ENCODE measurements at places on chromosomes 6 and 20.

DNA sequence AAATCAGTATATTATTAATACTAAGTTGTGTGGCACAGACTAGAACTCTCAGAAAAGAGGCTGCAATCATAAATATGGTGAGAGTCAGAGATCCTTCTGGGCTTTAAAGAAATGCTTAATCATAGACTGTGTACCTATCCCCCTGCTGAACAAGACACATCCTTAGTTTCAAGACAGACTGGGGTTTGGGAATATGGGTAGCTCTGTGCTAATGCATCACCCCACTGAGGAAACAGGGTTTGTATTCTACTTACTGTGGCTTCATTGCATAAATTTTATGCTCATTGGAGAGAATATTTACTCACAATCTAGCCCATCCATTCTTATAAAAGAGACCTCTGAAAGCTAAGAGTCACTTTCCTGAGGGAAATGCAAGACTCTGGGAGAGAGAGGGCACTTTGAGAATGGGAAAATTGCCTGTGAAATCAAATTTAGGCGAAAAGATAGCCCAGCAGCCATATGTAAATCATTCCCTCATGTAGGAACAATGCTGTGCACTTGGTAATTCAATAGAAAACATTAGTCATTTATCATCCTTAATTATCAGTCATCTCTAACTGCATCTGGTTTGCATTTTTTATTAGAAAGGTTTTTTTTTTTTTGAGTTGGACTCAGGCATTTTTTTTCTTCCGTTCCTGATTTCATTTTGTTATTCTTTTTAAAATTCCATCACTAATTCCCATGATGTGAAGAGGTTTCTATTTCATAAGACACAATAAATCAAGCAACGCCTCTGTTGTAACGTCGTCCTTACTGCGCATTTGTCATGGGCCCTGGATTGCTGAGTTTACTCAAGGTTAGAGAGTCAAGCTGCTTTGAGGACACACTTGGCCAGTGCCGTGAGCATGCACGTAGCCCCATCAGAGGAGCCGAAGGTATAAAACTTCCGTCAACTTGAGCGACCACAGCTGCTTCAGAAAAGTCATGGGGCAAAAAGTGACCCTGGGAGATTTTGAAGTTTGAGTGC lies 91.8 kb downstream of the TRMT11 start:
- no peak for DNase-seq

DNA sequence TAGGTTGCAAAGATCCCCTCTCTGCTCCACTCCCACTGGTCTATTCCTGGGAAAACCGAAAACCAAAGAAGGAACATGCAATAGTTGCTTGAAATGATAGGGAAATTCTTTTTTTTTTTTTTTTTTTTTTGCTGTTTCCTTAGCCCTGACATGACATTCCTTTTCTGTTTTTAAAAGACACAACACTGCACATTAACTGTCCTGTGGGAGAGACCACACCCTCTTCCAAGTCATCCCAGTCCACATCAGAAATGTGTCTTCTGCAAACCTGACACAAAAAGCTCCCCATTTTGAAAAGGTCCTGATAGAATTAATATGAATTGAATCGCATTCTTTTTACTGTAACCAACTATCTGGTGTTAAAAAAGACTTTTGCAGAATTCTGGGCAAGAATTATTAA lies 43.4 kb upstream of the RIPOR2 start:
- no peak for DNase-seq

DNA sequence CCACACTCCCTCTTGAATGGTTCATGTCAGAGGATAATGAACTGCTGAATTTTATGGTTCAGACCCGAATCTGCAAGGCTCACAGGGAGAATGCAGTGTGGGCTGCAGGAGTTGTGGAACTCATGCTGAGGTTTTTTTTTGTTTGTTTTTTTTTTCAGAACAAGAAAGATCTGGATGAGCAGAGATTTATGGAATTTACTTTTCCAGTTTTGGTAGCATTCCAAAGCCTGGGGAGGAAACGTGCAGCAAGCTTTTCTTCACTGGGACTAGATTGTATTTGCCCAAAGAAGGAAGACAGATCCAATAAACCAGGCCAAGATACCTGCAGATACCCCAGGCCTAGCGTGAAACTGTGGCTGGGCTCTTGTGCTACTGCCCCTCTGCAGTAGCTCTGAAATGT lies 223.9 kb upstream of the TAB2 start:
- DNase-seq = no peak

DNA sequence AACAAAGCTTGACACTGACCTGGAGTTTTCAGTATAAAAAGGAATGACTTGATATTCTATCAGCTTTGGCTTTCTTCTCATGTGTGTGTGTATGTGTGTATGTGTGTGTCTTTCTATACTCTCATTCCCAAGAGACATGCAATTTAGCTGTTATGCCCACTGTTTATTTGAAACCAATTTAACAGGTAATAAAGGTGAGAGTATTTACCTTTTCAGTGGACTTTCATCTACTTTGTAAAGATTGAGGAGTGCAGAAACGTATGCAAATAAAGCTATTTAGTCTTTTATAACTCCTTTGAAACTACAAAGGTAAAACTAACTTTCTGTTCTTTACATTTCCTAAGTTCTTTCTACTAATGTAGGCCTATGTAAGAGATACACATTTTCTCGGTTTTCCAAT lies 103.5 kb upstream of the HS3ST5 start:
- no peak for DNase-seq

DNA sequence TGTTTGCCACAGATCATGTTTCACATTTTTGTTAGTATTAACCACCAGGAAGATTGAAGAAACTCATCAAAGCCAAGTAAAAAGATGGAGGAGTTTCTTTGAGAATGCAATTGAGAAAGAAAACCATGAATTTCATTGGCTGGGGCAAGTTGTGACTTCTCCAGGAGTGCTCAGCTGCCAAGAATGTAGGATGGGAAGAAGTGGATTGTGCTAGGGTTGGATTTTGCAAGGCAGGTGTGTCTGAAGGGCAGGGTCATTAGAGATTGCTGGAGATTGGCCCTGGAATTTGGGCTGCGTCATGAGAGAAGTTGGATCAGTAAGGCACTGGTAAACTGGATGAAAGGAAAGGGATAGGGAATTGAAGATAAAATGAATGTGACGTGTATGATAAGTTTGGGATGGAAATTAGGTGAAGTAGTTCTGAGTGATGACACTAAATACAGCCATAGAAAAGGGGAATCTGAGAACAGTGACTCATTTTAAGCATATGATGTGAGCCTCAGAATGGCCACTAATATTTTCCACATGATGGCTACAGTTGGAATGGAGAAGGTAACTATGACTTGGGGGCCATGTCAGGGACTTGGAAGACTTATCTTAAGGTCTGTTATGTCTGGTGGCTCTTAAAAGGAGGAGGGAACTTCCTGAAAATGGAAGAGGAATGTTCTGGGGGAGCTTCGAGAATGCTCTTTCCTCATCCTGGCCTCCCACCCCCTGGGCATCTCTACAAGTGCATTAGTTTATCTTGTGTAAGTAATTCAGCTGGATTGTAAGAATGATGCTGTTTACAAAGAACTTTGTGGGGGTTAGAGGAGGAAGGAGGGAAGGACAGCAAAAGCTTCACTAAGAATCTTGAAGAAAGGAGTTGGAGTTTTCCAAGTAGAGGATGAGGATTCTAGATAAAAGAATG lies 27.8 kb upstream of the ERVFRD-1 start:
- DNase-seq = no peak

DNA sequence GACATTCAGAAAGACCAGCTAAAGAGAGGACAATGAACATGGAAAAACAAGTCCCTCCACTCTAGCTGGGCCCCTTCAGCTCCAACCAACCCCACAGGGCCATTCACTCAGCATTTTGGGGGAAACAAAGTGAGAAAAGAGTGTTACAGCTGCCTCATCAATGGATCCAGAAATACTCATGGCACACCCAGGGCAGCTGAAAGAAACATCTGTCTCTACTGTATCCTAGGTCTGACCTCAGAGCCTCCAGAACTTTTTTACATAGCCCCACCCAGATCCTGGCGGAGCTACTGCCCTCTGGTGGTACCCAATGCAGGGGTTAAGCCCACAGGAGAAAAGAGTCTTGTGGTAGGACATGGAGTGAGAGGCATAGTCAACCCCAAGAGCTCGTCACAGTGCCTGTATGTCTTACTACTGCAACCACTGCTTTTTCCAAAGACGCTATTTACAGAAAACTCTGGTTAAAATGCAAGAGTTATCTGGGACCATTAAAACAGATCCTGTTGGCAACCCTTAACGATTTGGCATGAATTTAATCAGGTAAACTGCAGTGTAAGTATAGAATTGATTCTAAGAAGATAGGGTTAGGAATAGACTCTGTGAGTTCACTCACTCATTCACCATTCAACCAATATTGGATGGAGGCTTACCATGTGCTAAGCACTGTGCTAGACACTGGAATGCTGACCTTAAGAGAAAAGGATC lies 37.4 kb upstream of the FAM83C start:
- no peak for DNase-seq

DNA sequence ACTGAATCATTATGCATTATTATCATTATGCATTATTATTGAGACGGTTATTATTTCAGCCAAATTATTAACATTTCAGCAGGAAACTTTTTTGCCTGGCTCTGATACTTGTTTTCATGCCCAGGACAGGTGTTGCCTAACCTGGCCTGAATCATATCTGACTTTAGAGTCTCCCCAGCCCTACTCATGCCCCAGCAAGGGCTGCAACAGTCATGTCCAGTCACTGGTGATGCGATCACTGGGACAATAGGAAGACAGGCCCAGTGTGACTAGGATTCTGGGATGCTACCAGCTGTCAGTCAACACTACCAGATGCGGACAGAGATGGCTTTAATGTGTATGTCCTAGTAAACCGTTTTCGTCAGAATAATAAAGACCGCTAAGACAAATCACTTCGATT lies 285.0 kb downstream of the KHDC1L start:
- no peak for DNase-seq

- no peak for DNase-seq
Measured at GRCh38 chr6:18203786-18204185, 48.6 kb downstream of the KDM1B start.

DNA sequence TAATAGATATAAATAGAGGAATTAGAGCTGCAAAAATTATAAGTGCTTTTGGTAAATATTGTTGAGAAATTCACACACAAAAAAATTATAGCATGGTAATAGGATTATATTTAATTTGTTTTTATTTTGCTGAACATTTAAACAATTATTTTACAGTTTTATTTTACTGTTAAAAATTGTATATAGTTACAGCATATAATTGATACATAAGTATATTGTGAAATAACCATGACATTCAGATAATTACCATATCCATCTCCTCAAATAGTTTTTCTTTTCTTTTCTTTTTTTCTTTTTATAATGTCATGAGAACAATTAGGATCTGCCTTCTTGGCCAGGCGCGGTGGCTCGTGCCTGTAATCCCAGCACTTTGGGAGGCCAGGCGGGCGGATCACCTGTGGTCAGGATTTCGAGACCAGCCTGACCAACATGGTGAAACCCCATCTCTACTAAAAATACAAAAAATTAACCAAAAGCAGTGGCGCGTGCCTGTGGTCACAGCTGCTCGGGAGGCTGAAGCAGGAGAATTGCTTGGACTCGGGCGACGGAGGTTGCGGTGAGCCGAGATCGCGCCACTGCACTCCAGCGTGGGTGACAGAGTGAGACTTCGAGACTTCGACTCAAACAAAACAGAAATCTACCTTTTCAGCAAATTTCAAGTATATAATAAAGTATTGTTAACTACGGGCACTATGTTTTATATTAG lies 654.2 kb downstream of the TENT5A start:
- DNase-seq = no peak

- no peak for DNase-seq
Measured at GRCh38 chr6:147784371-147784770, 275.9 kb downstream of the SAMD5 start.

GRCh38 chr6:84118191-84118590 lies 84.6 kb downstream of the MRAP2 start:
- no peak for DNase-seq

DNA sequence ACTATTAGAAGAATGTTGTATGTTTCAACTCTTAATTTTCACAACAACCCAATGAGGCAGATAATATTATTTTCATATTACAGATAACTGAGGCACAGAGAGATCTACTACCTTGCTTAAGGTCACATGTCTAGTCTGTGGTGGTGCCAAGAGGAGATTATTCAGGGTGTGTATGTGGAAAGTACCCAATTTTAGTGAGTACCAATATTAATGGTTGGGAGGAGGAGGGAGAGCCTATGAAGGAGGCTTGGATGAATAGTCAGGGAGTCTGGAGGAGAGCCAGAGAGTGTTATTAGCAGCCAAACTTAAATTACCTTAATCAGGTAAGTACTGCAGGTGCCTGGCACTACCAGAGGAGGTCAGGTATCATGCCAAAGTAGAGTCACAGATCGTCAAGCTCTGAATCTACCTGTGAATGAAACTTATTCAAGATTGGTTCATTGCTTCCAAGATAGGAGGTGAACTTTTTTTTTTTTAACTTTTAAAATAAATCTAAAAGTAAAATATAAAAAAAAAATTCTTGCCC lies 10.9 kb upstream of the CALHM6 start:
- no peak for DNase-seq

DNA sequence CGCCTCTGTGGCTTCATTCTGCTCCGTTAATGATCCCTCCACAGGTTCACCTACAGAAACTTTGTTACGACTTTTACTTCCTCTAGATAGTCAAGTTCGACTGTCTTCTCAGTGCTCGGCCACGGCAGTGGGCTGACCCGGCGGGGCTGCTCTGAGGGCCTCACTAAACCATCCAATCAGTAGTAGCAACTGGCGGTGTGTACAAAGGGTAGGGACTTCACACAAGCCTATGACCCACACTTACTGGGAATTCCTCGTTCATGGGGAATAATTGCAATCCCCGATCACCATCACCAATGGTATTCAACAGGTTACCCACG lies 1959.2 kb upstream of the DEFB115 start:
- no peak for DNase-seq

DNA sequence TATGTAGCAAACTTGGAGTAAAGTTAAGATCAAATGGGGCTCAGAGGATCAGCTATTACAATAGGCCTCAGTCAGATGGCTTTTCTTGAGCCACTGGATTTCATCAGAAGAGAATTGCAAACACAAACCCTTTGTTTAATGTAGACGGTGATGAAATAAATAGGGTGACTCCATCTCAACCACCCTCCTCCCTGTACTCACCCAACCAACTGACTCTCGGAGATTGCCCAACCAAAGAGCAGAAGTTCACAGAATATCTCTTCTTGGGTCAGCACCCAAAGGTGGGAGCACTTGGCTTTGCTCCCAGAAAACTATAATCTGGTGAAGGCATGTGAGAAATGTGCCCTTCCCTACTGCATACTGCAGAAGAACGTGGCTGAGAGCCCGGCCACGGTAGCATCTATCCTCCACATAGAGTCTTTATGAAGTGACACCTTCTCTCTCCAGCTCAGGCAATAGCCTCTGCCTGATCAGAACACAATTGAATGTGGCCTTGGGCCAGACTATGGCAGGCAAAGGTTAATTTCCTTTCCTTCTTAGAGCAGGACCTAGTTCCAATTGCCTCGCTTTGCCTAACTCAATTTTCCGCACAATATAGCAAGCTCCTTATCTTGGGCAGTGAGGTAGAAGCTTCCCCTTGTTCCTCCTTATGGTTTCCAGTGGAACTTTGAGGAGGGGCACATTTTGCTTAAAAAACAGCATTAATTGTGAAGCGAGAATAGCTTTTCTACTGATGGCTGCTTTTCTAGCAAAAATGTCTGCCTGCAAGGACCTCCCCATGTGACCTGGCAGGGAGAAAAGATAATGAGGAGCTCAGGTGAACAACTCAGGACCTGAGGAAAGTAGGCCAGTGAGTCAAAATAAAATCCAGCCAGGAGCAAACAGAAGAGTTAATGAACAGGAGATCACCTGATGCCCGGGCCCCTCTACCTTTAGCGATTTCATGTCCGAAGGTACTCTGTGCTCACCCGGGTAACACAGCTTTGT lies 79.4 kb downstream of the GFOD1 start:
- DNase-seq = no peak
